ENCODE measurements at places on chromosomes 3 and 15. TPM values are rescaled to one million over a fixed set of nuclear protein-coding genes. Genes with fewer than 3 reads are reported as not detected.
A peak's percentile ranks its signal among the peaks of the same experiment; 100 is the strongest.

DNA sequence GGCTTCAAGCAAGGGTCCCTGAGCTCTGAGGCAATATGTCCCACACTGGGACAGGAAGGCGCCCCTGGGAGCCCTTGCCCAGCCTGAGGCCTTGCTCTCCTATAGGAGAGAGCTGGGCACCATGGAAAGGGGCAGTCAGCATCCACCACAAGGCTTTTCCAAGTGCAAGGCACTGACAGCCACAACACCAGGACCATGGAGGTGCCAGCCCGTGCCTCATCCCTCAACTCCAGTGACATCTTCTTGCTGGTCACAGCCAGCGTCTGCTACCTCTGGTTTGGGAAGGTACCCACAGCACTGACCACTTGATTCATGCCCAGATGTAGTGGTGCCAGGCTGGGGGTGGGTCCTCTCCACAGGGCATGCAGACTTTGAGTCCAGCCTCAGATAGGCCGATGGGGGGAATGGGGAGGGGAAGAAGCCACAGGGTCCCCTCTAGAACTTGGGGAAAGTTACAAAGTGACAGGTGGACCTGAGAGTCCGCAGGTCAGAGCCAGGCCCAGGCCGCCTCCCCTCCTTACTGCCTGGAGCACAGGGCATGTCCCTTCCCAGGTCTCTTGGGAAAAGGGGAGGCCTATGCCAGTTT lies 11.8 kb downstream of the VILL start:
- no peaks in the 10 kb centered on the region for H3K36me3 ChIP-seq
- DNase-seq = no peak
- no peak overlapping the region for H3K27ac ChIP-seq
- no peaks in the 10 kb centered on the region for H3K27me3 ChIP-seq
- H3K4me3 ChIP-seq = no peak overlapping the region

DNA sequence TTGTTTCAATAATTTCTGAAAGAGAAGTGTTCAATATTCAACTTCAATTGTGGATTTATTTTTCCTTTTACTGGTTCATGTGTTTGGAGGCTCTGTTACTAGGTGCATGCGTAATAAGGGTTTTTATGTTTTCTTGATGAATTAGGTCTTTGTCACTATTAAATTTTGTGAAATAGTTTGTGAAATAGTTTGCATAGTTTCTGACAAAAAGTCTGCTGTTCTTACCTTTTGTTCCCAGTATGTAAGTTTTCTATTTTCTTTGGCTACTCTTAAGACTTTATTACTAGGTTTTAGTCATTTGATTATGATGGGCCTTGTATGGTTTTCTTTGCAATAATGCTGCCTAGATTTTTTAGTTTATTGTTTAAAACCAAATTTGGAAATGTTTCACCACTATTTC lies 38.0 kb downstream of the MEF2A start:
- H3K4me1 ChIP-seq = peaks cover 12% of the 10 kb centered on the region
- no peak overlapping the region for H3K27ac ChIP-seq
- H3K27me3 ChIP-seq = no peaks in the 10 kb centered on the region
- H3K36me3 ChIP-seq = peaks cover 13% of the 10 kb centered on the region

DNA sequence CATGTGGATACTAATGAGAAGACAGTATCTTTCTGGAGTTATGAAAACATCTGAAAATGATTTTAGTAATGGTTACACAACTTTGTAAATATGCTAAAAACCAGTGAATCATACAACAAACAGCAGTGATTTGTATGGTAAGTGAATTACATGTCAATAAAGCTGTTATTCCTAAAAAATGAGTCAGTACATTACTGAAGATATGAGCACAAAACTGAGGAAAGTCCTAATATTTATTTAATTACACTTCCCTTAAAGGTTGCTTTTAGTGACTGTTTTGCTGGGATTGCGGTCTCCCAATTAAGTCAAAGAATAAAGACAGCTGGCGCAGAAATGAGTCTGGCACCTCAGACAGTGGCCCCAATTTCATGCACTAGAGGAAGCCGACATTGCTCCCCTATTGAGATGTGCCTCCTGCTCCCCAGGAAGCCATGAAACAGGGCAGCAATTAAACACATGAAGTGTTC lies 50.9 kb upstream of the FSIP1 start:
- H3K4me1 ChIP-seq = peaks cover 23% of the 10 kb centered on the region
- DNase-seq = peak; percentile 86
- H3K4me3 ChIP-seq = peak overlapping the region; percentile 49
- H3K27me3 ChIP-seq = no peaks in the 10 kb centered on the region
- no peaks in the 10 kb centered on the region for H3K36me3 ChIP-seq

GRCh38 chr3:143294188-143294587 lies 174.6 kb downstream of the CHST2 start:
- H3K36me3 ChIP-seq = no peaks in the 10 kb centered on the region
- DNase-seq = no peak
- no peak overlapping the region for H3K4me3 ChIP-seq
- no peaks in the 10 kb centered on the region for H3K27me3 ChIP-seq
- H3K27ac ChIP-seq = no peak overlapping the region

- no peak overlapping the region for H3K4me3 ChIP-seq
- DNase-seq = no peak
- no peak overlapping the region for H3K27ac ChIP-seq
- H3K4me1 ChIP-seq = peaks cover 5% of the 10 kb centered on the region
- no peaks in the 10 kb centered on the region for H3K27me3 ChIP-seq
Measured at GRCh38 chr3:125647318-125648014, 52.2 kb upstream of the OSBPL11 start.

DNA sequence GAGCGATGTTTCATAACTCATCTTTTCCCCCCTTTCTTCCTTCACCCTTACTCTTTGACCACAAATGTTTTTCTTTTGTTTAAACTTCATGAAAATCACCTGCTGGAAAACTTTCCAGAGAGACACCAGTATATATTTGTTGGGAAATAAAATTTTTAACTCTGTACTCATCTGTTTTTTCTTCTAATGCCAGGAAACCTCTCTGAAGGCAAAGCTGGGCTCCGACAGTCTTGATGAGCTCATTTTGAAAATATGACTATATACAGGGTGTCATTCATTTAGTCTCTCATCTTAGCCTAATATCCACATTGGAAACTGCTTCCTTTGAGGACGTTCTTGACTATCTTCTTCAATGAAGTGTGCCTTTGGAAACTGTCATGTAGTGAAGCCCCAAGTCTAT lies 339.6 kb upstream of the ROBO2 start:
- no peaks in the 10 kb centered on the region for H3K27me3 ChIP-seq
- H3K27ac ChIP-seq = no peak overlapping the region
- H3K4me3 ChIP-seq = no peak overlapping the region
- peak; percentile 0 for DNase-seq
- H3K4me1 ChIP-seq = no peaks in the 10 kb centered on the region
- H3K36me3 ChIP-seq = no peaks in the 10 kb centered on the region

- no peaks in the 10 kb centered on the region for H3K27me3 ChIP-seq
- no peak overlapping the region for H3K27ac ChIP-seq
- no peaks in the 10 kb centered on the region for H3K4me1 ChIP-seq
Measured at GRCh38 chr15:31273258-31273941, 53.2 kb upstream of the KLF13 start.

- H3K4me3 ChIP-seq = no peak overlapping the region
- no peaks in the 10 kb centered on the region for H3K36me3 ChIP-seq
- no peak for DNase-seq
- no peaks in the 10 kb centered on the region for H3K27me3 ChIP-seq
- peaks cover under 1% of the 10 kb centered on the region for H3K4me1 ChIP-seq
Measured at GRCh38 chr3:64270866-64271260, 45.6 kb upstream of the PRICKLE2 start.

- H3K36me3 ChIP-seq = no peaks in the 10 kb centered on the region
- H3K27me3 ChIP-seq = no peaks in the 10 kb centered on the region
- H3K4me1 ChIP-seq = peaks cover 10% of the 10 kb centered on the region
Measured at GRCh38 chr3:127651516-127652172, 21.1 kb upstream of the ABTB1 start.

GRCh38 chr15:81296673-81297072 lies 27.3 kb downstream of the STARD5 start:
- H3K4me3 ChIP-seq = no peak overlapping the region
- H3K27ac ChIP-seq = no peak overlapping the region
- no peak for DNase-seq
- H3K4me1 ChIP-seq = peaks cover 13% of the 10 kb centered on the region

DNA sequence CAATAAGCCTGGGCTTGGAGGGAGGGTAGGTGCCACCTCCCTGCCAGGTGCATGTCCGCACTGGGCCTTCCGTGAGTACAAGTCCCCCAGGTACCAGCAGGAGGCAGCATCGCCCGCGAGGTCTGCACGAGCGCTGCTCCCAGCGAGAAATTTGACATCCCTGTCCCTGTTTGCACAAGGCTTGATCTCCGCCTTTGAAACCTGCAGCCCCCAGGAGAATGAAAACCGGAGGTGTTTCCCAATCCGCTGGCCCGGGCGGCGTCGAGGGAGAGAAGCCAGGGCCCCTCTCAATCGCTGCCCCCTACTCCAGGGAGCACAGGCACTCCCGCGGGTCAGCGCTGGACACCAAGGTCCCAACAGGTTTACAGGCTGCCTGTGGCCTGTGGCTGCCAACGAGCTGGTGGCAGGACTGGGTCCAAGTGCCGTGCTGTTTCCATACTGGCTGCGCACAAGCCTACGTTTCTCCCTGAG lies 961 bp downstream of the HAPLN3 start:
- H3K4me1 ChIP-seq = no peaks in the 10 kb centered on the region
- H3K27me3 ChIP-seq = no peaks in the 10 kb centered on the region
- no peaks in the 10 kb centered on the region for H3K36me3 ChIP-seq

DNA sequence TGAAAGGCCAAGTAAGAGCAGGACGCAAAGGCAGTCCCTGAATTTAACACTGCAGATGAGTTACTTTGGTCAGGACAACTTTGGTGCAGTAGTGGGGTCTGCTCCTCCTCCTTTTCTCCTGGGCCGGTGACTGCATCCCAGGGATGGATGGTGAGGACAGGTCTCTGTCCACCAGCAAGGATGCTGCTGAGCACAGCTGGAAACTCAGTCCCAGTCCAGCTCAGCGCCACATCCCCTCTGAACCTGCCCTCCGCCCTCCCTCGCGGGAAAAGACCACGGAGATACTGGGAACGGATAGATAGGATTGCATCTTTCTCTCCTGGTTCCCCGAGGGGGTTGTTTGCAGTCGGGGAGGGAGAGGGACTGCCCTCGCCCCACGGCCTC lies 13.8 kb downstream of the GRAMD2A start:
- no peak for DNase-seq
- no peak overlapping the region for H3K27ac ChIP-seq
- H3K27me3 ChIP-seq = 0 out of 2 replicates have a peak, but pooled peaks cover 9% of the 10 kb centered on the region
- H3K4me1 ChIP-seq = peaks cover 9% of the 10 kb centered on the region

DNA sequence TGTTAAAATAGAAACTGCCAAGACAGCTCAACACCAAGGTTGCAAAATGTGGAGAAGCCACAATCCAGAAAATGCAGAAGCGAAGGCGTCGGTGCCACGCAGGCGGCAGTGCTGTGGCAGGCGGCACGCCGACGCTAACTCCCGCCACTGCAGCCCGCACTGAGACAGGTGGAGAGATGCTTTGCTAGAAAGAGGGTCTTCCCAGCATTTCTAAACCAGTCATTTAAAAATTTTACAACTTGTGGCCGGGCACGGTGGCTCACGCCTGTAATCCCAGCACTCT lies 23.2 kb downstream of the CYFIP1 start:
- no peaks in the 10 kb centered on the region for H3K27me3 ChIP-seq
- no peaks in the 10 kb centered on the region for H3K36me3 ChIP-seq
- no peak overlapping the region for H3K4me3 ChIP-seq
- peaks cover 13% of the 10 kb centered on the region for H3K4me1 ChIP-seq
- no peak overlapping the region for H3K27ac ChIP-seq
- DNase-seq = no peak

DNA sequence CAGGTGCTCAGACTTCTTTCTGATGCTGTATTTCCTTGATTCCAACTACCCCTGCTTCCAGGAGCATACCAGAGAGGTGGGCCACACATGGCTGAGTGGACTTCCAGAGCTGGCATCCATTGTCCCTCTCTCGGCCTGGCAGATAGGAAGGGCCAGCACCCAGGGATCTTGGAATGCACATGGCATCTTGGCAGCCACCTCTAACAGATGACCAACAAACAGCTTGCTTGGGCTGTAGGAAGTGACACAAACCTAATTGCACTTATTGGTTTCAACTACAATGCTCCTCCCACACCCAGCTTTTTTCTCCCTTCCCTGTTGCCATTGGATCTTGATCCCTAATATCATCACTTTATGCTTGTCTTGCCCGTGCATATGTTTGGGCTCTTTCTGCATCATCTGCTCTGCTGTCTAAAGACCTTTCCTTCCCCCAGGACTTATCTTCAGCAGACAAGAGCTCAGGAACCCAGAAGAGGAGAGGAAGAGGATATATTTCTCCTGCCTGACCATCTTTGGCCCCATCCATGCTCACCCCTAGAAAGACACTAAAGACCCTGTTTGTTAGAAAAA lies 294.6 kb downstream of the NTRK3 start:
- H3K27ac ChIP-seq = no peak overlapping the region
- H3K36me3 ChIP-seq = no peaks in the 10 kb centered on the region
- H3K27me3 ChIP-seq = peaks cover 9% of the 10 kb centered on the region
- no peaks in the 10 kb centered on the region for H3K4me1 ChIP-seq
- no peak overlapping the region for H3K4me3 ChIP-seq

- no peak overlapping the region for H3K27ac ChIP-seq
- H3K4me1 ChIP-seq = no peaks in the 10 kb centered on the region
- H3K36me3 ChIP-seq = no peaks in the 10 kb centered on the region
- no peak for DNase-seq
- H3K4me3 ChIP-seq = no peak overlapping the region
- H3K27me3 ChIP-seq = peaks cover 11% of the 10 kb centered on the region
Measured at GRCh38 chr3:169311381-169311780, 352.1 kb downstream of the MECOM start.

DNA sequence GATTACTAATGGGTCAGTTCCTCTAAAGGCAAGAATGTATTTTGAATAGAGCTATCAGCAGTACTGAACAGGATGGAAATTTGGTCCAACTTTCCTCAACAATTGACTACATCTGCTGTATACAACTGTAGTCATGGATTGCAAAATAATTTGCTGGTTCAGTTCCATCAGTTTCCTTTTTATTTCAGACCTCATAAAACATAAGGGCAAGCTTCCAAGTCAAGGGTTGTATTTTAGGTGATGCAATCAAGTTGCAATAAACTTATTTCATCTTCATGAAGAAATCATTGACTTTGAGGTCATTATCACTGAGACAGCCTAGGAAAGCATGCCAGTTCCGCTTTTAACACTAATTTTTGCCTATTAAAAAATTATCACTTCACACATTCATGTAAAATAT lies 90.4 kb upstream of the TSEN2 start:
- DNase-seq = peak; percentile 88
- no peak overlapping the region for H3K4me3 ChIP-seq
- no peaks in the 10 kb centered on the region for H3K27me3 ChIP-seq

DNA sequence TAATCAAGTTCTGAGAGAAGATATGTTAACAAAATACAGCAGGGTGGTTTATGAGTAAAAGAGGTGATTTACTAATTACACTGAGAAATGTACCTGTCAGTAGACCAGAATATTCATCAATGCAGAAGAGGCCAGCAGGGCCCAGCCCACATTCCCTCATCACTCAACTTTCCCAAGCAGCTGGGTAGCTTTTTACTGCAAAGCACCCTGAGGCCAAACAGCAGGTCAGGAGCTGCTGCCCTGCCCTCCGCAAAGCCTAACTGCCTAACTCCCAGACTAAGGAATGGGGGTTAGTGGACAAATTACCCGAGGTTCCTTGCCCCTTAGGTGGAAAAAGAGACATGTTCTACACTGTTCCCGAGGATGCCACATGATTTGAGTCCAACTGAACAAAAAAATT lies 108.2 kb downstream of the TBL1XR1 start:
- no peak for DNase-seq
- H3K4me1 ChIP-seq = no peaks in the 10 kb centered on the region
- H3K4me3 ChIP-seq = no peak overlapping the region
- H3K36me3 ChIP-seq = no peaks in the 10 kb centered on the region
- H3K27ac ChIP-seq = no peak overlapping the region

The MNS1 gene
- 3.6 TPM for polyA plus RNA-seq

The AKAP13 gene
- polyA plus RNA-seq = 22.5 TPM

The TBC1D23 gene
- polyA plus RNA-seq = 54.1 TPM

The HEMK1 gene
- 17.3 TPM for polyA plus RNA-seq

The SPINK8 gene
- not detected for polyA plus RNA-seq

The ACY1 gene
- 38.1 TPM for polyA plus RNA-seq
